ENCODE measurements at places on chromosomes 5 and 9.

DNA sequence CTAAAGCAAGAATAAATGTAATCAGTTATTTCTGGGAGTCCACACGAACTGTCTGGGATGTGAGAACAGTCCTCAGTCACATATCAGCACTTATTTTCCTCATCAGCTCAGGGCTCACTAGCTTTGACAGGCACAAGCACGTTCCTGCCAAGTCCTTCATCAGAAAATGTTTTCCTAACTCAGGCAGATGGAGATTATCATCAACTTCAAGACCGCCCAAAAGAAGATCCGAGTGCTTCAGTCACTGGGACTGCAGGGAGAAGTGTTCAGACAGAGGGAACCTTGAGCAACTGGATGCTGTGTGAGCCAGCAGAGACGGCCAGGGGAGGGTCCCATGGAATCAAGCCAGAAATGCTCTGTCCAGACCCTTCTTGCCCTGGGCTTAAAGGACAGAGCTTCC, 189.4 kb downstream of the NXNL2 start:
- no peak for DNase-seq

- DNase-seq: no peak
These were observed 116.1 kb downstream of the ARL15 start for GRCh38 chr5:54194318-54194717.

- no peak for DNase-seq
These were observed 228.3 kb downstream of the PDE4D start for GRCh38 chr5:59665086-59665831.

DNA sequence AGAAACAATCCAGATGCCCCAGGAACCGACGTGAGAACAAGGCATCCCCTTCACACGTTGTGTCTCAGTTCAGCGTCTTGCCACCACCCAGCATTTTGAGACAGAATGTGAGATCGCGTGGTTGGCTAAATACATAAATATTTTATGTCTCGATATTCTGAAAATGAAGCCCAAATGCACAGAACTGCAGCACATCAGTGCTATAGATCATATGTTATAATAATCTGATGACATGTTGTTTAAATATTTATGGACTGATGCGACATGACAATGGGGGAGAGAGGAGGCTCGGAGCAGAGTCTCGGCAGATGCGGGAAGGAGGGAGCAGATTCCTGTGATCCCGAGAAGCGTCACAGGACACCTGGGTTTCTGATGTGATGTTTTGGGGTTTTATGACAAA, 10.9 kb downstream of the NEK6 start:
- DNase-seq: no peak

DNA sequence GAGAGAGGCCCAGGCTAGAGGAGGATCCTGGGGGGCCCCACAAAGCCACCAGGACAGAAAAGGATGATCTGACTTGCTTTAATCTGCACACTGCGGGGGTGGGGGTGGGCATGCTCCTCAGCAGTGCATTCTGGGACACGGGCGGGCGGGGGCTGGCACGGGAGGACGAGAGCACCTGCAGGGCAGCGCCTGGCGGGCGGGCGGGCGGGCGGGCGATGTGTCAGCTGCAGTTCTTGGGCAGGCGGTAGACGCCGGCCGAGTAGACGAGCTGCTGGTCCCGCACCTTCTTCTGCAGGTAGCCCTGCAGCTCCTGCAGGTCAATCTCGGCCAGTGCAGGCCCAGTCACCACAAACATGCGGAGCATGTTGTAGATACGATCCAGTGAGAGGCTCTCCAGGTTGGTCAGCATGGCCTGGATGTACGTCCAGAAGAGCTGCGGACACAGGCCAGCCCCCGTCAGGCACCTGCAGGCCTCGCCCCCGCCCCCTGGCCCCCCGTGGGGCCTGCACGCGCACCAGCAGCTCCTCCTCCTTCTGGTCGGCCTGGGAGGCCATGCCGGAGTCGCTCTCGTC, 3.0 kb upstream of the TMEM210 start:
- no peak for DNase-seq

- DNase-seq: no peak
These were observed 45.9 kb upstream of the FST start for GRCh38 chr5:53434541-53434940.

DNA sequence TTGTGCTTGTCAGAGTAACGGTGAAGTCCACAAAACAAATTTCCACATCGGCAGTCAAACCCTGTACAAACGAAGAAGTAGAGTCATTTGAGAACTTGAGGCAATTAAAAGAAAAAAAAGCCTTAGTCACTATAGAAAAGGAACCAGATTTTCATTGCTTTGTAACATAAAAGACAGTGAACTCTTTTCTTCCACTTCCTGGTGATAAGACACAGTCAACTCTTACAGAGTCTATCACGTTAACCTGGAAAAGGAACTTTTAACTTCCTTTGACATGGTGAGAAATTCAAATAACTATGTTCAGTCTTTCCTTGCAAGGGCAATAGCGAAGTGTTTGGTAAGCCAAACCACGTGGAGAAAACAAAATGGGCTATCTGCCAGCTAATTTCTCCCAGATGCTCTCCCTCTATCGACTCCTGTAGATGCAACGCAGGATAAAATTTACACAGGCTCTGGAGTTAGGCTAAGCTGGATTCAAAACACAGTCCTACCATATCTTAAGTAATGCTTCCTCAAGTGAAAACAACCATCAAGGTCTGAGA, 8.9 kb downstream of the ZFAND5 start:
- DNase-seq: no peak

DNA sequence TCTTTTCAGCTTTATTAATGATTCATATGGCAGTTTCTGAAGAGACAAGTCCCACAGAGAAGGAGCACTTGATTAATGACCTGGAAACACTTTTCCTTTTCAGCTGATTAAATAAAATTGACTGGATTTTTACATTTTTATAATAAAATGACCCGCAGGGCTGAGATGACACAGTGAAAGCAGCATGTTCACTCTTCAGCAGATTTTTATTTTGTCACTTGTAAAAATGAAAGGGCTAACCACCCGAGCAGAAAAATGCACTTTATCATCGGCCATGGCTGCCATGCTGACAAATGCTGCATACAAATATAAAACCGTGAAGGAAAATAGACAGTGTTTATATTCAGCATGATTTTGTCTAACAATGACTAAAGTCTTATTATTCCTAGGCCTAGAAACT, 321.6 kb upstream of the ITGA1 start:
- DNase-seq: no peak

Data from CD4-positive, alpha-beta T cell treated with Interleukin-6 for 4 hours (primary cell).